SHP77 treated with DMSO at 0.1 percent for 48 hours (cell line): ENCODE measurements at places on chromosomes 5 and 9.

GRCh38 chr9:114685951-114686350 is 4.0 kb upstream of the TEX48 start:
- DNase-seq = no peak

GRCh38 chr9:136235709-136236455 is 9.7 kb downstream of the QSOX2 start:
- DNase-seq = no peak

DNA sequence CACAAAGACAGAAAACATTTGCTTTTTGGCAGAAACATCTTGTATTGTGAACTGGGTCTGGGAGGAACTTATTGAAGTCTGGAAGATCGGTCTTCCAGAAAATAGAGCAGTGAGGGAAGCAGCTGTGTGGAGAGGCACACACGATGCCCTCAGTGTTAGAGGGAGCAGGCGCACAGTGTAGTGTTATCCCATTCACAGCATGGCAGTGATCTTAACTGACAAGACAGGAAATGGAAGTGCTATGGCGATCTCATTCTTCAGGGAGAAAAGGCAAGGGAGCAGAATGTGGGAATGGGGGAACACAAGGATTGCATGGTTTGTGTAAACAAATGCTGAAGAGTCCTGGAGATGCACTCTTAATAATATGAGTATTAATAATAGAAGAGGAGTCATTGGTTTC is 161.0 kb downstream of the PBX3 start:
- peak; percentile 70 for DNase-seq

GRCh38 chr5:150038547-150038946 is 38.0 kb downstream of the HMGXB3 start:
- DNase-seq = no peak

- no peak for DNase-seq
Observed at GRCh38 chr9:71119746-71120145, 1.7 kb downstream of the TRPM3 start.

- DNase-seq = no peak
Observed at GRCh38 chr9:34862043-34862442, 96.0 kb upstream of the PHF24 start.

- DNase-seq = no peak
Observed at GRCh38 chr9:100729336-100729895, 151.5 kb downstream of the CAVIN4 start.

DNA sequence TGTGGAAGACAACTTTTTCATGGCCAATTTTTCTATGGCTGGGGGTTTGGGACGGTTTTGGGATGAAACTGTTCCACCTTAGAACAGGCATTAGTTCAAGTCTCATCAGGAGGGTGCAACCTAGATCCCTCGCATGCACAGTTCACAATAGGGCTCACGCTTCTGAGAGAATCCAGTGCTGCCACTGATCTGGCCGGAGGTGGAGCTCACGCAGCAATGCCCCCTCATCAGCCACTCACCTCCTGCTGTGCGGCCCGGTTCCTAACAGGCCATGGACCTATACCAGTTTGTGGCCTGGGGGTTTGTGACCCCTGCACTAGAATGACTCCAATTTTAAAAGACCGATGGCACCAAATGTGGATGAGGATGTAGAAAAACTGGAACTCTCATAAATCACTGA is 127.2 kb upstream of the IER5L start:
- no peak for DNase-seq

GRCh38 chr9:136181784-136182419 is 23.0 kb downstream of the LHX3 start:
- no peak for DNase-seq

DNA sequence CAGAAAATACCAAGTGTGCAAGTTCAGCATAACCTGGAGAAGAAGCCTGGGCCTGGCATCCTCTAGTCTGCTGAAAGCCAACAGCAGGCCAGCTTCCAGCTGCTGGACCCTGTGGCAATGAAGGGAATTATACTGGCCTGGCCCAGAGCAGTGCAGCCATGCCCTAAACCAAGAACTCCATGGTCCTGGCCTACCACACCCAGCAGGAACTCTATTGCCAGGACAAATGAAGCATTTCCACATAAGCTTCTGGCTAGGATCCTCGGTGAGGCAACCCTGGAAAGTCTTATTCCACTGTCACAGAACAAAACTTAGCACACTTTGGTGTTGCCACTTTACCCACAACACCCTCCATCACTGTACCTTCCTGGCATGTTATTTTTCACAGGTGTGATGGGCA is 35.5 kb downstream of the CDK5RAP2 start:
- DNase-seq = no peak

- DNase-seq = no peak
Observed at GRCh38 chr5:83922699-83923098, 202.0 kb upstream of the HAPLN1 start.

GRCh38 chr5:30183795-30184194 is 1009.7 kb upstream of the CDH6 start:
- no peak for DNase-seq

GRCh38 chr9:108919517-108919916 is 14.4 kb downstream of the ELP1 start:
- no peak for DNase-seq

DNA sequence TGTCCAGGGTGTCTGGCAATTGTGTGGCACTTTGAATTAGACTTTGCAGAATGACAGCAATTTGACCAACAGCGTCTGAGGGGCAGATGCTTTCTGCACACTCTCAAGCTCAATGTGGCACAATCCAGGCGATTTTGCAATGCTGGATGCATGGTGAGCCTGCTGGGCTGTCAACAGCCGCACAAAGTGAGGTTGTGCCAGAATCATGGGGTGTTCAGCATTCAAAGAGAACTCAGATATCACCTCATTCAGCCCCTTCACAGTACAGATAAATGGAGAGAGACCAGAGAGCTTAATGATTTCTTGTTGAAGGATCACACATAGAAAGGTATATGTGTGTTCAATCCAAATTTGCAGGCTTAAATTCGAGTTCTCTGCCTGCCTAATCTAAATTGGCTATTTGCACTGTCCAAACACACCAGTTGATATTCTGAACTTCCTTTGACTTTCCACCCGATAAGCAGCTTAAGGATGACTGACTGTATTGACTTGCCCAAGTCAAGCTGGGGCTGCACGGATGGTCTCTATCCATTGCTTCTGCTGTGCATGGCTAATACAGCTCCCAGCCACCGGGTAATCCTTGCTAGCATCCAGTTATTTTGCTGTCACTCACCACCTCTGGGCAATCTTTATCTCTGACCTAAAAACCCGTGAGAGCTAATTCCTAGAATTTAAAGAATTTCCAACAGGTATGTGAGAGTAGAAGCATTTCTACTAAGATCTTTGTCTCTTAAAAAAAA is 157.9 kb upstream of the TAS2R1 start:
- no peak for DNase-seq

- no peak for DNase-seq
Observed at GRCh38 chr9:84751921-84752320, 82.4 kb downstream of the NTRK2 start.

DNA sequence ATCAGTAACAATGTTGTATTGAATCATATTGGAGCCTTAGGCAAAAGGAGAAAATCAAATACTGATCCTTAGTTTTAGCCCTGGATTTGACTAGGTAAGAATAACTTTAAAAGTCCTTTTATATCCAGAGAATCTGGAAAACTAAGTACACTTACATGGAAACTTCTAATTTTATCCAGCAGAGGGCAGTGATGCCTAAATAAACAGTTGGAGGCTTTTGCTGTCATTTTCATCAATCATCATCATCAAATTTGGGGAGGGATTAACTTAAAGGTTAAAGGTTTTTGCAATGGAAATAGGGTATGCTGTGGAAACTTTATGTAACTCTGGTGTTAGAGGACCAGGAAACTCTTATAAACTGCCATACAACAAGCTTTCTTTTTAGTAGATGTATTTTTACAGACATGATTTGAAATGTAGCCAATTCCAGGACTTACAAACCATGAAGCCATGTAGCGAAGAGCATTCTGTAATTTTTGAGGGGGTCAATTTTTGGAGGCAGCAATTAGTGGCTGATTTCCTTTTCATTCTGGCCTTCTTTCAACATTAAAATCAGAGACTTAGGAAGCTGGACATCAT is 112.7 kb downstream of the OSTF1 start:
- peak; percentile 2 for DNase-seq

- no peak for DNase-seq
Observed at GRCh38 chr5:21681911-21682310, 1171.2 kb downstream of the CDH12 start.

DNA sequence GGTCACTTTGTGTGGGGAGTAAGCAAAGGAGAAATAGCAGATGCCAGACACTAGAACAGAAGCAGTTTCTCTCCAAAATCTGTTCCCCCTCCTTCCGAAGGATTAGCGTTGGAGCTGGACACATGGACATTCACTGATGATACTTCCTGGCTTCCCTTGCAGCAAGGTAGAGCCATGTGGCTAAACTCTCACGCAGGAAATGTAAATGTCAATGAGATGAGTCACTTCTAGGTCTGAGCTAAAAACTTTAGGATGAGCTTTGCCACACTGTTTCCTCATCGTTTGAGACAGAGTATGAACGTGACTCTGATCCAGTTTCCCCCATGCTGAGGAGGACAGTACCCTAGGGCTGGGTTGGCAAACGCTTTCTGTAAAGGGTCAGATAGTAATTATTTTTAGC is 5.1 kb downstream of the BHMT2 start:
- no peak for DNase-seq

- DNase-seq = no peak
Observed at GRCh38 chr5:148561801-148562311, 92.5 kb downstream of the HTR4 start.

DNA sequence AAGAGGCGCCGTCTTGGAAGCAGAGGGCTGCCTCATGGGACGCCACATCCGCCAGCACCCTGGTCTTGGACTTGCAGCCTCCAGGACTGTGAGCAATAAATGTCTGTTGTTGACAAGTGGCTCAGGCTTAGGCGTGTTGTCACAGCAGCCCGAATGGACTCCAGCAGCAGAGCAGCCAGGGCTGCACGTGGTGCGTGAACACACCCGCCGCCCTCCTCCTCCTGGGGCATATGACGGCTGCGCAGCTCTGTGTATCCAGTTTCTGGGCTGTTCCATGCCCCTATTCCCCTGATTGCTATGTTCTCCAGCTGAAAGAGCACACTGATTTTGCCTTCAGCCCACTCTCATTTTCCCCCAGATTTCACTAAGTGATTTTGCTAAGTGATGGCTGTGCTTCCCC is 36.0 kb upstream of the CLPTM1L start:
- DNase-seq = no peak

DNA sequence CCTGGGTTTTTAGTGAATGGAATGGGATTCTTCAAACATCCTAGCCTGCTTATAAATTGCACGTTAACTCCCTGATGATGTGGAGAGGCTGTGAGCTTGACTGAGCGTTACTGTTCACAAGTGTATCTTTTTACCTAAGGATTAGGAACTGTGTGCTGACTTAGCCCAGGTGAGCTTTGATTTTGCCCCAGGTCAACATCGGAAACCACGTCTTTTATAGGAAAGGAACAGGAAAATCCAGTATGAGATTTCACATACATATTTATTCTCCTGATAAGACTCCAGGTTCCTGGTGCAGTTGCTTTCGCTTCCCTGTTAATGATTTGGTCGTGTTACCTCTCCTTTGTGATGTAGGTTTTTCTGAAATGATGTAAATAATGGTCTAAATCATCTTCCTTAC is 103.2 kb upstream of the BASP1 start:
- DNase-seq = no peak

- no peak for DNase-seq
Observed at GRCh38 chr9:83964973-83965349, 15.1 kb downstream of the HNRNPK start.

DNA sequence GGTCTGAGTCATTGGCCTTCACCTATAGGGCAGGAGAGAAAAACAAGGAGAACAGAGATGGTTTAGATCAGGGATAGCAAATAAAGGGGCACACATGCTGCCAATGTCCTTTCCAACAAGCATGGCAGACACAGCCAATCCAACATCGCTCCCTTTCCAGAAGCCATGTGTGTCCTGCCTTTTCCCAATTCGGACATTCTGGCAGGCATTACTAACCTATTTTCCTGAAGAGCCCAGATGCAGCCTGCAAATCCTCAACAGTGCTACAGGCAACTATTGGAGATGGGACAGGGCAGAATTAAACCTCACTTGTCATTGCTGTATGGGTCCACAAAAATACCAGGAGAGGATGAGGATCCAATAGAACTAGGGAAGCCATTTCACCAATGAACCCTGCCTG is 12.8 kb downstream of the PCDH1 start:
- DNase-seq = no peak

DNA sequence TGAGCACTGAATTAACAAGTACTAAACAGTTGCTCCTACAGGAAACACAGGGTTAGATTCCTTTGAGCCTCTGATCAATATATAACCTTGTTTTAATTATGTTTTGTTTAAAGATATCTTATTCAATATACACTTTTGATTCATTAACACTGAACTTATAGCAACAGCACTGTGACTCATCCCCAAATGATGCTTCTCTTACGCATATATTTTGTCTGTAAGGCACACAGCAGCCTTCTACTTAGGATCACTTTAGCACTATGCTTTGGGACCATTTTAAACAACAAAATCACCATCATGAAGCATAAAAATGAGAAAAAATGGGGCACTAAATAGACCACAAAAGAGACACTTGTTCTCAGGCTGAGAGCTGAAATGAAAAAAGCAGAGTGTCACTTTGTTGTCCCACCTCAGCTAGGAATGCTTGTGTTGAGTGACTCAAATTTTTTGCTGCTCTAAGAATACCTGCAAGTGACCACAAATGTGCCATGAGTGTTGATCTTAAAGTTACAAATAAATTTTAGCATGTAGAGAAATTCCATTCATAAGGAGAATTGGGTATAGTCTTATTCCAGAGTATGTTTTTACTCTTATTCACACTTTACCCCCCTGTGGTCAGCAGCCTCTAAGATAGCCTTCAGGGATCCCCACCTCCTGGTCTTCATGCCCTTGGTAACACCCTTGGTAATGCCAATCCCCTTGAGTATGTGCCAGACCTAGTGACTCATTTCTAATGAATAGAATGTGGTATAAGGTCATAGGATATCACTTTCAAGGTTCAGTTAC is 252.7 kb upstream of the IL12B start:
- DNase-seq = no peak

DNA sequence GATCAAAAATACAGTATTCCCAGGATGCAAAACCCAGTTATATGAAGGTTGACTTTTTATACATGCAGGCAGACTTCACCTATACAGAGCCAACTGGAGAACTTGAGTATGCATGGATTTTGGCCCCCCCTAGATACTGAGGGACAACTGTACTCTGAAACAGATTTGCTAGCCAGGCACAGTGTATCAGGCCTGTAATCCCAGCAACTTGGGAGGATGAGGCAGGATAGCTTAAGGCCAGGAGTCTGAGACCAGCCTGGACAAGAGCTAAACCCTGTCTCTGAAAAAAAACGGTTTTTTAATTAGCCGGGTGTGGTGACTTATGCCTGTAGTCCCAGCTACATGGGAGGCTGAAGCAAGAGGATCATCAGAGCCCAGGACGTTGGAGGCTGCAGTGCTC is 21.9 kb downstream of the PTBP3 start:
- DNase-seq = no peak
